Natural killer cell treated with Interleukin-12 subunit alpha and Interleukin-12 subunit beta and Interleukin-15 and Interleukin-18, amount 100 ng/mL, for 72 hours (primary cell): ENCODE measurements at places on chromosomes 13 and 19. TPM values are rescaled to one million over a fixed set of nuclear protein-coding genes. Genes with fewer than 3 reads are reported as not detected.
A peak's percentile ranks its signal among the peaks of the same experiment; 100 is the strongest.

DNA sequence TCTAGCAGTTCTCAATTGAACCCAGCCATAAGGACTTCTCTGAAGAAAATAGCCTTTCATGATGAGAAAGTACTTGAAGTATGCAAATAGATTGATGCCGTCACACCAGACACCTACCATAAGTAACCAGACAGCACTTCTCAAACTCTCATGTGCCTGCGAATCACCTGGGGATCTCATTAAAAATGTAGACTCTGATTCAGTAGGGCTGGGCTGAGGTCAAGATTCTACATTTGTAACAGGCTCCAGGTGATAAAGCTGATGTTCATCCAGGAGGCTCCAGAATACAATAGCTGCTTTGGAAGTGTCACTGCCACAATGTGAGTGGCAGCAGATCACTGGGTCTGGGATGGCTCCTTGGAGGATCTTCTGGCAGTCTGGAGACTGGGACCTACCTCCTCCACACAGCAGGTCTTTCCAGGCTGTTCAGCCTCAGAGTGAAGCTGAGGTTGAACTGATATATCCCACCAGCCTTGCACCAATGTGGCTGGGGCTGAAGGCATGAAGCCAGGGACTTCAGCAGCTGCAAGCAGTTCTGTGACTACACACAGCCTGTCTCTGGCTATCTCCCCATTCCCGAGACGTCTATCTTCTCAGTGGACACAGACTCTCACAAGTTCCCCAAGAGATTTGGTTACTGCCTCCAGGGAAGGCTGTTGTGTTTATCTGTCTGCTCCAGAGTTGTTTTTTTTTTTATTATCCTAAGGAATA is 9.1 kb downstream of the MBNL2 start:
- H3K27ac ChIP-seq, result no peak overlapping the region
- H3K36me3 ChIP-seq, result no peaks in the 10 kb centered on the region
- H3K27me3 ChIP-seq, result no peaks in the 10 kb centered on the region
- no peak overlapping the region for H3K4me3 ChIP-seq
- DNase-seq, result no peak

DNA sequence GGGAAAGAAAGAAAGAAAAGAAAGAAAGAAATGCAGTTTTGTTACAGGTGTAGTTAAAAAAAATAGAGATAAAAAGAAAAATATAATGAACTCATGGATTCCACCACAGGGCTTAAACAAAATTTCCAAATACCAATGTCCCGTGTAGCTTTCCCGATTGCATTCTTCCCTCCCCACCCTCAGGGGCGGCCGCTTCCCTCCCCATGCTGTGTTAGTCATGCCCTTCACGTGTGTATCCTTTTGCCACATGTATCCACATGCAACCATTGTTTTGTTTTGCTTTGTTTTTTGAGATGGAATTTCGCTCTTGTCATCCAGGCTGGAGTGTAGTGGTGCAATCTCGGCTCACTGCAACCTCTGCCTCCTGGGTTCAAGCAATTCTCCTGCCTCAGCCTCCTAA is 3.6 kb upstream of the KMT5C start:
- no peaks in the 10 kb centered on the region for H3K36me3 ChIP-seq
- no peak for DNase-seq
- H3K27ac ChIP-seq, result no peak overlapping the region
- H3K4me3 ChIP-seq, result no peak overlapping the region
- H3K27me3 ChIP-seq, result peaks cover 11% of the 10 kb centered on the region

DNA sequence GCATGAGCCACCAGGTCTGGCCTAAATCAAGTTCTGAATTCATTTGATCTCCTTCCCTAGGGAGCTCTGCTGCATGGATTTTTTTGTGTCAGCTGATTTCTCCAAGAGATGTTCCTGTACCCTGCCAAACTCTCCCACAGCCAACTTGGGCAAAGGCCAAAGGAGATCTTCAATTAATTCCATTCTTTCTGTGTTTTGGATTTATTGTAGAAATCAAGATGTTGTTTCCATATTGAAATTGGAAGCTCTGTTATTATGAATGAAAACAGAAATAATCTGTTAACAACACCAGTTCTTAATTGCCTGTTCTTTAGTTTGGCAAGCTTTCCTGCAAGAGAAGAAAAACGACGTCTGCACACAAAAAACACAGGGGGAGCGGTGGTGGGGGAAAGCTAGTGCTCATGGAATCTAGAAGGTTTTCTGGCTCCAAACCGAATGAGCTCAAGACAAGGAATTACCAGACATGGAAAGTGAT is 86.5 kb upstream of the ABCC4 start:
- DNase-seq, result no peak
- H3K27ac ChIP-seq, result no peak overlapping the region
- no peaks in the 10 kb centered on the region for H3K4me1 ChIP-seq
- H3K4me3 ChIP-seq, result no peak overlapping the region

GRCh38 chr13:101258071-101258470 is 158.2 kb downstream of the NALCN start:
- no peak overlapping the region for H3K27ac ChIP-seq
- no peaks in the 10 kb centered on the region for H3K4me1 ChIP-seq
- no peaks in the 10 kb centered on the region for H3K27me3 ChIP-seq
- H3K4me3 ChIP-seq, result no peak overlapping the region
- no peak for DNase-seq

GRCh38 chr19:13003081-13003480 is 7.8 kb downstream of the NFIX start:
- no peak for DNase-seq
- H3K27me3 ChIP-seq, result peaks cover 11% of the 10 kb centered on the region
- no peaks in the 10 kb centered on the region for H3K36me3 ChIP-seq
- no peak overlapping the region for H3K27ac ChIP-seq
- no peaks in the 10 kb centered on the region for H3K4me1 ChIP-seq

GRCh38 chr13:46183018-46183946 is 1.3 kb upstream of the LCP1 start:
- H3K27me3 ChIP-seq, result no peaks in the 10 kb centered on the region
- peaks cover 60% of the 10 kb centered on the region for H3K4me1 ChIP-seq
- peak overlapping the region; percentile 94 for H3K4me3 ChIP-seq
- peaks cover 24% of the 10 kb centered on the region for H3K36me3 ChIP-seq

The CEACAM8 gene
- total RNA-seq, result not detected

The GRIK5 gene
- 1.0 TPM for total RNA-seq
